ENCODE measurements at places on chromosomes 11 and 22. TPM values are rescaled to one million over a fixed set of nuclear protein-coding genes. Genes with fewer than 3 reads are reported as not detected.

DNA sequence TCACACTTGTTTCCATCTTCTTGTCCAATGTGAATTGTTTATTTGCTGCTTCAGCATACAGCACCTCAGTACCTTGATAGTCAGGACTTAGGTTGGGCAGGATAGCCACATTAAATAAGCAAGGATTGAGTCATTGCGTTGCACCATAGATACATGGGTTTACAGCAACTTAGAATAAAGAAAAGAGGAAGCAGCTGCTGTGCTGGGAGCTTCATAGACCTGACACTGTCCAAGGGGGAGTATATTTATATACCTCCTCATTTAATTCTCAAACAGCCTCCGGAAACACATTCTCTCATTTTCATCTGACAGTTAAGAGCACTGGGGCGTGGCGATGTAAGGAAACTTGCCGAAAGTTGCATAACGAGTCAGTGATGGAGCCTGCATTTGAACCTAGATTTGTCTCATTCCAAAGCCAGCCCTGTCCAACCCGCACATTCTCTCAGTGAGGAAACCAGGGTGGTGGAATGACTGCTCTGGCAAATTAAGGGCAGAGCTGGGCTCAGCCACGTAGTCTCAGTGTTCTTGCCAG is 42.2 kb downstream of the UBASH3B start:
- peak; percentile 49 for DNase-seq

DNA sequence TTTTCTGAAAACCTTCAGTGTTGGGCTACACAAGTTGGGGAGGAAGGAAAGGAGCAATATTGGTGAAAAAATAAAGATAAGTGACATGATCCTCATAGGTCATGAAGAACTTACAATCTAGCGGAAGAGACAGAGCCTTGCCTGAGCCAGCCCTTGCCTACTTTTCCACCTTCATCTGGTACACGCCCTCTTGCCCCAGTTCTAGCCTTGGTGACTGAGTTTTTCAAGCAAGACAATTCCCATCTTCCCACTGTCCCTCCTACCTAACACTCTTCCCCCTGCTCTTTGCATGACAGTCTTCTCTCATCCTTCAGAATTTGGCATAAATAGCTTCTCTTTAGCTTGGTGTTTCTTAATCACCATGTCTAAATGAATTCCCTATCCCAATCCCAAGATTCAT is 42.6 kb downstream of the BBOX1 start:
- no peak for DNase-seq

- peak; percentile 67 for DNase-seq
These were observed 127.7 kb downstream of the MAML2 start for GRCh38 chr11:96215110-96215782.

- no peak for DNase-seq
These were observed 92.8 kb upstream of the SEPTIN5 start for GRCh38 chr22:19621373-19622060.

GRCh38 chr11:59671471-59671870 is 2.6 kb upstream of the PATL1 start:
- DNase-seq: no peak

GRCh38 chr11:63851364-63851763 is 12.5 kb downstream of the MARK2 start:
- no peak for DNase-seq

DNA sequence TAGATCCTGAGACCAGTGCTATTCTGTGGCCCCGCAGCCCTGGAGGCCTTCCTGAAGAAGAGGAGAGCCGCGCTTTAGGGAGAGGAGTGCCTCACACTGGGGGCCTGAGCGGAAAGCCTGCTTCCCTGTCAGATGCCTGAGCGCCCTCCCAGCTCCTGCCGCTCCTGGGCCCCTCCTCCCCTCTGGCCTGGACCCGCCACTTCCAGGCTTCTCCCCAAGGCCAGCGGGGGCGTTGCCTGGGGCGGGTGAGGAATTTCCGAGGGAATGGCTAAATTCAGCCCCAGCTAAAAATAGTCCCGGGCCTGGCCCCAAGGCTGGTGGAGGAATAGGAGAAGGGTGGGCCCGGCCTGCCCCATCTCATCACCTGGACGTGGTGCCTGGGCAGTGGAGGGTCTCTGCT is 15.4 kb downstream of the ARHGEF17 start:
- DNase-seq: peak; percentile 73

DNA sequence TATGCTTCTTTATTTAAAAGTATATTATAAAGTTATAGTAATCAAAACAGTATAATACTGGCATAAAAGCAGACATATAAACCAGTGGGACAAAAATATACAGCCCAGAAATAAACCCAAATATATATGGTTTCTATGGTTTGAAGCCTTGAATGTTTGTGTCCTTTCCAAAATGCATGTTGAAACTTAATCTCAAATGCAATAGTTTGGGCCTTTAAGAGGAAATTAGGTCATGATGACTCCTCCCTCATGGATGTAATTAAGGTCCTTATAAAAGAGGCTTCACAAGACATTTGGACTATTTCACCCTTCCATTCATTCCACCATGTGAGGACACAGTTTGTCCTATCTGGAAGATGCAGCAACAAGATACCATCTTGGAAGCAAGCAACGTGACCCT is at the start of gene MS4A6E:
MS4A6E (plus strand) TSS at position 301 of the 400 bp plus-strand sequence. CDS start 7,641 bp downstream, outside the sequence.
- DNase-seq: no peak

DNA sequence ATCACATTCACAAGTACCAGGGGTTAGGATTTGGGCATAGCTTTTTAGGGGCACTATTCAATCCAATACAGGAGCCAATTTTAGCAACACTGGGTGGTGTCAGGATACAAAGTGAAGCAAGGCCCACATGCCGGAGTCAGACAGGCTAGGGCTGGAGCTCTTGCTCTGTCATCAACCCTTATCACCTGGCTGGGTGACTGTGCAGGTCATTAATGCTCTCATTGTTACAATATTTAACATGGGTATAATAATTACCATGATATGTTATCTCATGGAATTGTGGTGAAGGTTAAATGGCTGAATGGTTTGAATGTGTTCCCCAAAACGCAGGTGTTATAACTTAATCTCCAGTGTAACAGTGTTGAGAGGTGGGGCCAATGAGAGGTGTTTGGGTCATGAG is 143.3 kb upstream of the THY1 start:
- DNase-seq: no peak

- DNase-seq: no peak
These were observed 687 bp upstream of the ARSA start for GRCh38 chr22:50628543-50629134.

DNA sequence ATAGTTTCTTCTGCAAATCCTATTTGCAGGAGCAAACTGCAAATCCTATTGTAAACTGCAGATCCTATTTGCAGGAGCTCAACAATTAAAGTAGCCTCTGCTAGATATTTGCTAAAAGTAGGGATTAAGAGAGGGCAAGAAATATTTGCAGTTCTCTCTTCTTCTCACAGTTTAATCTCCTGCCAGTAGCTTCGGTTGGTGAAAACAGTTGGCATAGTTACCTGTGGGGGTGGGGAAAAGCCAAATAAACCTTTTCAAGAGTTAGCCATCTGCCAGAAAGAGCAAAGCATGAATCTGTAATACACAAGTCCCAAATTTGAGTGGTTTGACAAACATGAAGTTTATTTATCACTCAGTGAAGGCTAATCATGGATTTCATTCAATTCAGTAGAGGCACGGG is 942.5 kb downstream of the JRKL start:
- DNase-seq: no peak

DNA sequence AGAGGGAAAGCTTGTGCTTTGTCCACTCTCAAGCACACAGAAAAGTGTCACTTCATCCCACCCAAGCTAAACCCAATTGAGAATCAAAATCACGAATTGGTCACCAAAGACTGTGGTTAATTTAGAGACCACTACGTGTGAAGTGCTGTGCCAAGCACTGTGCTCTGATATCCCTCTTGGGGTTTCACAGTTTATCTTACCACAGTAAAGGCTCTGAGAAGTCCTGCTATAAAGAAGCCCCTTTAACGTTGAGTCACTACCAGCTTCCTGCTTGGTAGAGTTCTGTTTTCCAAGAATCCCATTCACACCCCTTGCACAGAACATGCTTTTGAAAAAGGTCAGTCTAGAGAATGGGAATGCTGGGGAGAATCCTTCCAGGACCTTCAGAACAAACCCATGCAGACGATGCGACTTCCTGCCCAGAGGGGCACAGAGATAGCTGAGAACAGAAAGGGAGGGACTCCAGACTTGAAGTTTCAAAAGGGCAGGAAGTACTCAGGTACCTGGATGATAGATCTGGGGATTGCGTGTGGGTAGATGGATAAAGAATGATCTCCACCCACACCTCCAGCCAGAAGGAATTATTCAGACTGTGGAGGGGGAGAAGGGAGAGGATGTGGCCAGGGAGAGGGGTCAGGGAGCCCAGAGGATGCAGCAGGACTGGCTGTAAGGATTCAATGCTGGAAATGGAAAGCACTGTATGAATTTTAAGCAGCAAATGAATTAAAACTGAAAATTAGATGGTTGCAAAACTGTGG is 18.1 kb upstream of the TSPAN18 start:
- no peak for DNase-seq

OR4D11 gene
- total RNA-seq: not detected

GRCh38 chr11:128927683-128928336 is 14.9 kb downstream of the TP53AIP1 start:
- no peak for DNase-seq

- DNase-seq: no peak
These were observed 882.8 kb upstream of the ANO3 start for GRCh38 chr11:25449091-25449490.

- DNase-seq: no peak
These were observed 716 bp downstream of the AMOTL1 start for GRCh38 chr11:94768602-94769541.

DNA sequence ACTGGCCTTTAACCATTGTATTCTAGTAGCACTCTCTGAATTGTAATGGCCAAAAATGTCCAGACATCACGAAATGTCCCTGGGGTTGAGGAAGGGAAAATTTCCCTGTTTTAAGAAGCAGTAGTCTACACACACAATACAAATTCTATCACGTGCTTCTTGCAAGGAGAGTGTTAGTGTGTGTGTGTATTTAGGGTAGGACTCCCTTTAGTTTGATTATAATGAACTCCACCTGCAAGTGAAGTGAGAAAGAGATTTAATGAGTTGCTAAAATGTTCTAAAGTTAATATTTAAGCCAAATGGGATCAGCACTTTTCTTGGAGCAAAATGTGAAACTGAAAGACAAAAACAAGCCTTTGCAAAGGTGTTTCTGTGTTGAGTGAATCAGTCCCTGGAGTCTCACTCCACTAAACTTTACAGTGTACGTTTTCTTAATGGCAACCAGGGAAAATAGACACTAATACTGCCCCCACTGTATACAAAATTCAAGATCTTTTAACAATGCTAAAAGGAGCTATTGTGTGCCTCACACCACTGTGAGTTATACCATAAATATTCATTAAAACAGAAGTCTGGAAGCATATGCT is 590.3 kb upstream of the TENM4 start:
- DNase-seq: no peak

VSIG10L2 gene
- total RNA-seq: not detected

- peak; percentile 61 for DNase-seq
These were observed 122.9 kb downstream of the DCDC1 start for GRCh38 chr11:31246451-31247165.

DNA sequence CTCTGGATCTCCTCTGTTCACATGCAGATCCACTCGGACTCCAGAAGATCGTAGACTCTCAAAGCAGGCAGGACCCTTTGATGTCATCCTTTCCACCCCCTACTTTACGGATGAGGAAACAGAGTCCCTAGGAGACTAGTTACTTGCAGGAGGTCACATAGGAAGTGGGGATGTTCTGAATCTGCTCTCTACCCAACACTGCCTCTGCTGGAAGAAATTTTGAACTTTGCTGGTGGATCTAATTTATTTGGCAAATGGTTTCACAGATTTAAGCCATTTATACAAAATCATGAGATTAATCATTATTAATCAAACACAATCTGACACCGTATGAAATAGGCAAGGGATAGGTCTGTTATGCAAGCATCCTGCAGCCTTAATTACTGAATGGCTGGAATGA is 55.0 kb upstream of the USP47 start:
- DNase-seq: peak; percentile 43

PHETA2 gene
- 29.8 TPM for total RNA-seq

DNA sequence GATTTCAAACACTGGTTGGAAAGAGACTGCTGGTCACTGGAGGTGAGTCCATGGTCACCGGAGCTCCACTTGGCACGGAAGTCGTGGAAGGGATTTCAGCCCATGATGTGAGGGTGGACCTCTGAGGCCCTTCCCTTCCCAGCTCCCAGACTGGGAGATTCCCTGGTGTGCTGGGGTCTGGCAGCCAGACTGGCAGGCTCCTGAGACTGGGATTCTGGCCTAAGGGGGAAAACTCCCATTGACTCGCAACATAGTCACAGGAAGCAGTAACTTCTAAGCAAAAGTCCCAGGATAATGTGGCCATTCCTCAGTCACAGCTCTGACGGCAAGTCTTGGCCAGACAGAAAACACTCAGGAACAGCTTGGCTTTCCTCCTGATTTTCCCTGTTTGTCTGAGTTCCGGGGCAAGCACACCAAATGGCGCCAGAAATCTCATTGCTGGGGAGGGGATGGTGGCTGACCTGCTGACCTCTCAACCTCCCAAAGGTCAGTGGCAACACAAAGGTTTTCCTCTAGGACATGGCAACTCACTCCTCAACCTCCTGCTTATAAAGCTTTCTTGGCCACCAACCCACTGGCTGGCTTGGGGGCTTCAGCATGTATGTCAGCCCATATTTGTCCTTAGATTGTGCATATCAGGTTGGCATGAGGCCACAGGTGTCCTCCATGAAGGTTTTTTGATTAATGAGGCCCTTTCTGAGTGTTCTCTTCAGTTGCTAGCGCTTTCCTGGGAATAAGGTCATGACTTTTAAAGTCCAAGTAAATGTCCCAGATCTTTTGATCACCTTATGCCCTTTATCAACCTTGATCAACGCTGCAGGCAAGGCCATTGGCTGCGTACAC is 99.5 kb downstream of the CCDC81 start:
- DNase-seq: peak; percentile 61

DNA sequence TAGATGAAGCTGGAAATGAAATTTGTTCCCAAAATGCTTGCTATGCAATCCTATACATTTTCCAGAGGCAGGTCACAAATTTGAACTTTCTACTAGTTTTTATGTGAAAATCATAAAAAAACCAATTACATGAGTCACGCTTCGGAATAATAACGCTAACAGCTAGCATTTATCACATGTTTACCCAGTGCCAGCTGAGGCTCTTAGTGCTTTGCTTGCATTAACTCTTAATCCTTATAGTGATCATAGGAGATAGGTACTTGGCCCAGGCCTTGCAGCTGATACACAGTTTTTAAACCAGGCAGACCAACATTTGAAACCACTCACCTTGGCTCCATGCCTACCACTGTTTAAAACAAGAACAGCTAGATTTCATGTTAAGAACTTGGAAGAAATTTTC is 131.8 kb upstream of the RAG2 start:
- no peak for DNase-seq

- DNase-seq: peak; percentile 66
These were observed 77.9 kb downstream of the CWC15 start for GRCh38 chr11:94895451-94895850.

SMTNL1 gene
- total RNA-seq: not detected

NCR3LG1 gene
- 4.6 TPM for total RNA-seq

DNA sequence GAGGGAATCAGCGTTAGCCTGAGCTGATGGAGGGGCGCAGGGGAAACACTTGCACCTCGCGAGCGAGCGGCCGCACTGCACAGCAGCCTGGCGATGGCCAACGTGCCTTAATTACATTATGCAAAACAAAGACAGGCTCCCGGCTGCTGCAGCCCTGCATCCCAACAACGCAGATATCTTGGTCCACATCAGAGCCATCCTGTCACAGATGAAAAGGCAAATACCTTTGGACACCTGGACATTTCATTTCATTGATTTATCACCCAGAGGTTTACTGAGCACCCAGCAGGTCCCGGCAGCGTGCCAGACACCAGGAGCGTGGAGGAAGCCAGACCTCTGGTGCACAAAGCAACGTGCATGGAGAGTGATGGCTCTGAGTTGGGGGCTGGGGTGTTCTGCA is 843.0 kb downstream of the TBC1D22A start:
- DNase-seq: no peak

- DNase-seq: peak; percentile 65
These were observed 25.6 kb downstream of the PGA5 start for GRCh38 chr11:61266602-61267001.

DDIAS gene
- total RNA-seq: 14.3 TPM
